ENCODE measurements at places on chromosomes 16 and 17.

DNA sequence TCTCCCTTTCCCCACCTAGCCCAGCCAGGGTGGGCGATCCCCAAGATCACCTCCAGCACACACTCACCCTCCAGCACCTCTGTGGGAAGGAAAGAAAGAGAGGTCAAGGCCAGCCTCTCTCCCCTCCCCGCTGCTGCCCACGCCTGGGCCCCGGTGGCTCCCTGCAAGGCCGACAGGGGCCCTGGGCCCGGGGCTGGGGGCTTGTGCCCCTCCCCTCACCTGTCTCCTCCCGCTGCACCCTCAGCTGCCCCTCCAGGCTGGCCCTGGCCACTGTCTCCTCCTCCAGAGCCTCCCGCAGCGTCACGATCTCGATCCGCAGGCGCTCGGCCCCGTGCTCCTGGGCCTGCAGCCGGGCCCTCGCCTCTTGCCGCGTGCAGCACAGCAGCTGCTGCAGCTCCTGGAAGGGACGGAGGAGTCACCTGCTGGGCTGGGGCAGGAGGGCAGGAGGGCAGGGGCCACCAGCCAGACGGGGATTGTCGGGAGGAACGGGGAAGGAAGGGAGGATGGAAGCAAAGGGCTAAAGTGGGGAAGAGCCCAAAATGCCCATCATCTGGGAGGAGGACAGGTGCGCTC, 19.2 kb downstream of the RABEP2 start:
- no peak for DNase-seq

DNA sequence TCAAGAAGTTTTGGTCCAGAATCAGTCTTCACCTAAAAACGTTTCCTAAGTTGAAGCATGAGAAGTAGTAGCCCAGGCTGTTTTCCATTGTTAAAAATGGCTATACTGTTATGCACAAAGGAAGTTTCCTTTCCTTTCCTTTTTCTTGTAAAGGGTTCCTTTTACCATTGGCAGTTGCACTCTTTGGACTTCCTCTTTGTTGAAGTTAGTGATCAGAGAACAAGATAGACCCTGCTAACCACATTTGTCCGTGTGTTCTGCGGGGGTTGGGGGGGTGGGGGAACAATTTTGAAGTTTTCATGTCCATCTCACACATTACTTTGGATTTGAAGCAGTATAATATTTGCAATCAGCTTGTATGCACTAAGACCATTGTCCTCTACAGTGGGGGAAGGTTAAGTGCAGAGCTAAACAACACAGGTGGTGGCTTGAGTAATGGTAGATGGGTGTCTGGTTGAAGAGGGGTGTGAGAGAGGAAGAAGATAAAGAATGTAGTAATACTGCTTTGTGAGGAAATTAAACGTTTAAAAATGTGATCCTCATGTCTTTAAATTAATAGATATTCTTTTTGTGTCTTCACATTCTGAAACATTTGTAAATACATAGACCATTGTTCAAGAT, 1.4 kb downstream of the LPCAT2 start:
- DNase-seq, result no peak

GRCh38 chr17:22138861-22139469, 446.6 kb downstream of the KCNJ18 start:
- no peak for DNase-seq

DNA sequence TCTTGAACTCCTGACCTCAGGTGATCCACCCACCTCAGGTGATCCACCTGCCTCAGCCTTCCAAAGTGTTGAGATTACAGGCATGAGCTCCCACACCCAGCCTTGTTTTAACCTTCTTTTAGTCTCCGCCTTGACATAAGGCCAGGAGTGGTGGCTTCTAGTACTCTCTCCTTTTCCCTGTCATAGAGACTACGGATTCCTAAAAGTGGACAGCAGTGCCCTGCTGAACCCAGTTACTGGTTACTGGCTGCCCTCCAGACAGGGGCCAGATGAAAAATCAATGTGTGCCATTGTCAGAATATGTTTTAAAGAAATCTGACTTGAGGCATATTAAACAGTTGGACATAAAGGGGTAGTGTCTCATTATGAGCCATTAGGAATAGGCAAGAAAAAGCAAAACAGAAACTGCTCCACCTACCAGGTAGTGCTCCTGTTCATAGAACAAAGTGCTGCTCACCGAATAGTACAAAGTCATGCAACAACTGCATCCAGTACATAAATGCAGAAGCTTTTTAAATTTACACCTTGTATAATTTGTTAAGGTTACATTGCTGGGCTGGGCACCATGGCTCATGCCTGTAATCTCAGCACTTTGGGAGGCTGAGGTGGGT, 32.1 kb downstream of the TRIM25 start:
- no peak for DNase-seq

DNA sequence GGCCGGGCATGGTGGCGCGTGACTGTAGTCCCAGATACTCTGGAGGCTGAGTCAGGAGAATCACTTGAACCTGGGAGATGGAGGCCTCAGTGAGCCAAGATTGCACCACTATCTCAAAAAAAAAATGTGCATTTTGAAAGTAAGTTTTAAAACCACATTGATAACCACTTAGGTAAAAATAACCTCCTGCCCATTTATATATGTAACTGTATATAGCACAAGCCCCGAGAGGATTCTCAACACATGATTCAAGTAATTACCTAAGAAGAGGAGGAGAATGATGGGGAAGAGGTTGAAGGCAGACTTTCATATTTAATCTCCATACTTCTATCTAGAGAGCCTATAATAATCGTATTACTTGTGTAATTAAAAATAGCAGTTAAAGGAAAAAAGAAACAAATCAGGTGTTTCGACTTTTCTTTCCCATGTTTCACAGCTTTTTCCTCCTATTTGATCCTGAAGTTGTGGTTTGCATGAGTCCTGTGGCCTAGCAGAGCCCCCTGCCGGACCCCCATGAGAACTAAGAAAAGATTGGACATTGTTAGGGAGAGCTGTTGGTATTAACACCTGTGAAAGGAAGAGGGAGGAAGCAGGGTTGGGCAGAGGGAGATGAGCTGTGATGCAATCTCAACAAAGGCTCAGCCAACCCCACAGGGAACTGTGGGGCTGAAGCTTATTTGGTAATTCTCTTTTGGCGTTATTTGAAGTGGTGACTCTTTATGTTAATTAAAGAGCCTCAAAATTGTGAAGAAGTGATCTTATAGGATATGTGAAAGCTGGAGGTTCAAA, 22.1 kb downstream of the PMFBP1 start:
- DNase-seq, result no peak

DNA sequence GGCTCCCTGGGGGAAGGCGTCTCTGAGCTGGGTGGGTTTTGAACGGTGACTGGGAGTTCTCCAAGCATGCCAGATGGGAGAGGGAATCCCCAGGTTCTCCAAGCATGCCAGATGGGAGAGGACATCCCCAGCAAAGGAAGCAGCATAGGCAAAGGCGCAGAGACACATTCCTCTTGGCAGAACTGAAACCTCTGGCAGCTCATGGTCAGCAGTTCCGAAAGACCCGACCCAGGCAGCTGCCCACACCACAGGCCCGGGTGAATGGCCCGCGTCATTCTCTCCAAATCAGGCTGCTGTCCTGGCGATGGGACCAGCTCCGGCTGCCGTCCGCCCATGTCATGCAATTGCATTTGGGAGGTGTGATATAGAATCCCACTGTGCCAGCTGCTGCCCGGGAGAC, 8.0 kb downstream of the ZNF469 start:
- no peak for DNase-seq

- no peak for DNase-seq
Measured at GRCh38 chr17:31546650-31547049, 155.2 kb downstream of the RAB11FIP4 start.

DNA sequence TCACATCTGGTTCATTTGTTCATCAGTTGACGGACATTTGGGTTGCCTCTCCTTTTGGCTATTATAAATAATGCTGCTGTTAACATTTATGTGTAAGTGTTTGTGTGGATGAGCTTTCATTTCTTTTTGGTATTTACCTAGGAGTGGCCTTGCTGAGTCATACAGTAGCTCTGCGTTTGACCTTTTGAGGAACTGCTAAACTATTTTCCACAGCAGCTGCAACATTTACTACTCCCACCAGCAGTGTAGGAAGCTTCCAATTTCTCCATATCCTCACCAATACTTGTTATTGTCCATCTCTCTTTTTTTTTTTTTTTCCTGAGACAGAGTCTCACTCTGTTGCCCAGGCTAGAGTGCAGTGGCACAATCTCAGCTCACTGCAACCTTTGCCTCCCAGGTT, 20.7 kb upstream of the PLCG2 start:
- no peak for DNase-seq

GRCh38 chr17:17484451-17484899, 7.7 kb downstream of the MED9 start:
- DNase-seq, result no peak

- no peak for DNase-seq
Measured at GRCh38 chr17:49908782-49909714, 59.9 kb upstream of the DLX4 start.

GRCh38 chr16:22370038-22370820, 4.2 kb downstream of the CDR2 start:
- DNase-seq, result no peak

- DNase-seq, result no peak
Measured at GRCh38 chr17:17034496-17035075, 7.7 kb upstream of the MPRIP start.

DNA sequence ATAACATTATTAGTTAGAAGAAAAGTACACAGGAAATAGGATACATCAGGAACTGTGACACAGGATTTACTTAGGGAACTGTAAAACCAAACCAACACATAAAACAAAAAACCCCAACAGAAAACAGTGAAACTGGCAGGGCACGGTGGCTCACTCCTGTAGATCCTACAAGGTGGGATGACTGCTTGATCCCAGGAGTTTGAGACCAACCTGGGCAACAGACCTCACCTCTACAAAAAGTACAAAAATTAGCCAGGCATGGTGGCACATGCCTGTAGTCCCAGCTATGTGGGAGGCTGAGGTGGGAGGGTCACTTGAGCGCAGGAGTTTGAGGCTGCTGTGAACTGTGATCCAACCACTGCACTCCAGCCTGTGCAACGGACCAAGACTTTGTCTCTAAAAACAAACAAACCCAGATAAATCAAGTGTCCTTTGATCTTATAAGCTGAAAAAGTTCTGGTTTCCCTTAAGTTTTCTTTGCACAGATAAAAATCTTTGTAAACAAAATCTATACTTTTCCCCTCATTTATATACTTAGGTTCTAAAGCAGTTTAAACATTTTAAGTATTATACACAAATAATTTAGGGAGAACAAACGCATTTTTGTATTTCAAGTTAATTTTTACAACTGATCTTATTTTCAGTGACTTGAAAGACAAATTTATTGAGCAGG, 111.5 kb upstream of the TOB1 start:
- no peak for DNase-seq

DNA sequence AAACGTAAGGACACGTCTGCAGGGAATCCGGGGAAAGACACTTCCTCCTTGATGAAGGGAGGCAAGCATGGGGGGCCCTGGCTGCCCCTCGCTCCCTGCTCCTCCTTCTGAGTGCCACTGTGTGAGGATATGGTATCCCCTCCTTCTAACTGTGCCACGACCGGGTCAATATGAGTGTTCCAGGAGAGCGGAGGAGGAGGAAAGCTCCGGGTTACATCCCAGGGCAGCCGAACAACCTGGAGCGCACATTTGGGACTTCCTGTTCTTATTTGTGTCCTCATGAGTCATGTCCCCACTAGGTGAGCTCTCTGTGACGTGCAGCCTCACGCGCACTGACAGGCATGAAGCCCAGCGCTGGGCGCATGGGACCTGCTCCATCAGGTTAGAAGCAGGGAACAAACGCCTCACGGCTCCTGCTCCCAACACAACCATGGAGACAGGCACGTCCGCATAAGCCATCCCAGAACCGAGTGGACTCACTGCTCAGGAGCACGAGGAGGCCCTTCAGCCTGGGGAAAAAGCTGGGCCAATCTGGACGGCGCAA, 92.9 kb upstream of the DNAH17 start:
- no peak for DNase-seq

DNA sequence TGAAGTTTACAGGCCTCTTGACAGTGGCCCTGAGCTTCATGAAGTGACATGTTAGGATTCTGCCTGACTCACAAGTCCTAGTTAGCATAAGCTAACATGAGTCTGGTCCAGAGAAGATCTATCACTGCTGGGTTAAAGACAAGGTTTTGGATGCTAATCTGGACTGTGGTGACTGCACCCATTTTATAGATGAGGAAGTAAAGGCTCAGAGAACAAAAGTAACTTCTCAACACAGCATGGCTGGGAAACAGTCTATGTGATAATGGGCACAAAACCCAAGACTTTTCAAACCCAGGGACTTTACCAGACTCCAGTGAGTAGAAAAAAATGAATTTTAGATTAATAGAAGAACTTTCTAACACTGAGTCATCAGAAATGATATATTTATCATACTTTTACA, 236.8 kb upstream of the IRX5 start:
- no peak for DNase-seq

DNA sequence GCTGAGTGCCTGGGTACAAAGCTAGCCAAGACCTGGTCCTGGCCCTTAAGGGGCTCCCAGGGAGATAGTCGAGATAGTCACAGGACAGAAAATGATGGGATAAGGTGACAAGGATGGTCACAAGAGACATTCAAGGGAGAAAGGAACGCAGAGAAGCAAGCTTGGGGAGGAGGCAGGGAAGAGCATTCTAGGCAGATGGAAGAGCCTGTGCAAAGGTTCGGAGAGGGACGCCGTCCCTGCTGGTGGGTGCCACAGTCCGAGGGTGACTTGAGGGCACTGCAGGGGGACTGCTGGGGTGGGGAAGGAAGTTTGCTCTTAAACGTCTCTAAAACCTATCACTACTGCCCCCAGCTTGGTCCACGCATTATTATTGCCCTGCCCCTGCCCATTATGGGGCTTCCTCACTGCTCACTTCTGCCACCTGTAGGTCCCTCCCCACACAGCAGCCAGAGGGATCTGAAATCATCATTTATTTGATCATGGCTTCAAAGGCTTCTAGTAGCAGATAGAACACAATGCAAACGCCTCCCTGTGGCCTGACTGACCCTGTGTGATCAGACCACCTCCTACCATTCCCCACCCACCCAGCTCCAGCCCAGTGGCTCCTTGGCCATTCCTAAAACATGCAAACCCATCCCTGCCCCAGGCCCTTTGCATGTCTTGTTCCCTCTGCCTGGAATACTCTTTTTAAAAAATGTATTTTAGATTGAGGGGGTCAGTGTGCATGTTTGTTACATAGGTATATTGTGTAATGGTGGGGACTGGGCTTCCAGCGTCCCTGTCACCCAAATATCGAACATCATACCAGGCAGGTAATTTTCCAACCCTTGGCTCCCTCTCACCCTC, 60.3 kb downstream of the RMI2 start:
- DNase-seq, result peak; percentile 54

DNA sequence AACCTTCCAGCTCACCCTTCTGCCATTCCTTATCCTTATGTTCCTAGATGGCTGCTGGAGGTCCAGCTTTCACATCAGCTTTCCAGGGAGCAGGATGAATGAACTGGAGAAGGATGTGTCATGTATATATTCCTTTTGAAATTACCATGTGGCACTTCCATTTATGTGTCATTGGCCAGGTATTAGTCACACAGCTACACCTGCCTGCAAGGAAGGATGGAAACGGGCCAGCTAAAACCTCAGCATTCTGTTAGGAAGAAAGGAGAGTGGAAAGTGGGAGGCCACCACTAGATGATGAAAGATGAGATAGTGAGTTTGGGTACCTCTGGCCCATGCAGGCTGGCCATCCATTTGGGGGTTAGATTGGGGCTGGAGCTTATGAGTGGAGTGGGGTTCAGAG, 67.5 kb downstream of the KSR1 start:
- no peak for DNase-seq
